ENCODE measurements at places on chromosomes 6 and 20.

GRCh38 chr6:39577446-39578165, 147.6 kb downstream of the KIF6 start:
- no peak for DNase-seq

DNA sequence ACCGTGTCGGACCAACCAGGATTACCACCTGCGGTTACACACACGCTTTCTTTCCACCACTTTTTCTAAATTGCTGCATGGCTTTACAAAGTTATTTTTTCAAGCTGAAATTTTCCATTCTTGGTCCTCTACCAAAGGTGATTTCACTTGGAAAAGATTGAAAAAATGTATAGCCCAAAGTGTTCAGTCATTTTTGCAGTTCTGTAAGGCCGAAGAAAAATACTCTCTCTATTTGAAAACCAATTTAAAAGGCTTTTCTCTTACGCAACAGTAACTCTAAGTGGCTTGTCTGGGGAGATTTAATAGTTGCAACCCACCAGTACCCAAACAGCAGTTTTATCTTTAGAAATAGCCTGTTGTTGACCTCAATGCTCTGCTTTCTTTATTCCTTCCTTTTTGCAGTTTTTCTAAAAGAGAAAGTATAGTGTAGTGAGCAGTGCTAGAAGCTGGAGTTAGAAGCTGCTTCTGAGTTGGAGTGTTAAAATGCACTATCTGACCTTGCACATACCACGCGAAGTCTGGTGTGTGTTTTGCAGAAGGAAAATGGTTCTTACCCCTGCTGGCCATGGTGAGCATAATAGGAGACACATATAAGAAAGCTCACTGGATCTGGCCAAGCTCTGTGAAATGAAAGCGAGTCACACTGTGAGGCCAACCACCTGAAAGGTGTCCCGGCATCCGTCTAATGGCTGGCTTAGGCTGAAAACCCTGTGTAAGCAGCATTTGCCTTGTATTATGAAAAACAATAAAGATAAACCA, 271.6 kb upstream of the PRND start:
- DNase-seq: no peak

DNA sequence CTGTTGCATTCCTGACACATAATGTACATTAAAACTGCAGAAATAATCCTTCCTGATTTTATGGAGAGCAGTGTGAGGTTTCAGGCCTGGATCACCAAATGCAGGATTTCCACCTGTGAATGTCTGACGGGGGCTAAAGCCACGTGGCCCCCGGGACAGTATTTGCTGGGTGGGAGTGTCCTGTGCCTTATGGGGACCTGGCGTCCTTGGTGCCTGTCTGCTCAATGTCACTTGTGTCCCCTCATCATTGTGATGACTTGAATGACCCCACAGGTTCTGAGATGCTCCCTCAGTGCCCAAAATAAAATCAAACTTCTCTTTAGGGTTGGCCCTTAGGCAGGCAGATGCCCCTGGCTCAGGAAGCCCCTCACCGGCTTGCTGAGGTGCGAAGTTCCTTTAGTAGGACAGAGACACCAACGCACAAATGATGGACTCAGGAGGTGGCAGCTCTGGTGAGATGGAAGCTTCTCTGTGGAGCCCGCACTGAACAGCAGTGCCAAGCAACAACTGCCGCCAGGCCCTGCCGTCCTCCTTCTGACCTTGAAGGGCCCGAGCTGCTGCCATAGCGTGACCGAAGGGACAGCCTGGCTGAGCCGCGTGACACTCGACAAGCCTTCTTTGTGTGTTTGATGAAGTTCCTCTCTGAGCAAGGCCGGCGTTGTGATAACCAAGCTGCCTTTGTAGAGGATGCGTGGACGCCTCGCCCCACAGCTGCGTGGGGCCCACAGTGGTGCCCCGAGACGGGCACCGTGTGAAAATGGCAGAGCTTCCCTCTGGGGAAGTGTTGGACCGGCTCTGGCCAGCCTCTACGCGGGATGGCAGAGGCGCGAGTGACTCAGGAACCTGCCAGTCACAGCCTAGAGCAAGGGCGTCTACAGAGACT, 30.9 kb downstream of the FRMD1 start:
- no peak for DNase-seq

GRCh38 chr6:72788188-72788587, 166.3 kb downstream of the KCNQ5 start:
- DNase-seq: no peak

- DNase-seq: no peak
Measured at GRCh38 chr20:55964790-55965189, 40.5 kb downstream of the CBLN4 start.

DNA sequence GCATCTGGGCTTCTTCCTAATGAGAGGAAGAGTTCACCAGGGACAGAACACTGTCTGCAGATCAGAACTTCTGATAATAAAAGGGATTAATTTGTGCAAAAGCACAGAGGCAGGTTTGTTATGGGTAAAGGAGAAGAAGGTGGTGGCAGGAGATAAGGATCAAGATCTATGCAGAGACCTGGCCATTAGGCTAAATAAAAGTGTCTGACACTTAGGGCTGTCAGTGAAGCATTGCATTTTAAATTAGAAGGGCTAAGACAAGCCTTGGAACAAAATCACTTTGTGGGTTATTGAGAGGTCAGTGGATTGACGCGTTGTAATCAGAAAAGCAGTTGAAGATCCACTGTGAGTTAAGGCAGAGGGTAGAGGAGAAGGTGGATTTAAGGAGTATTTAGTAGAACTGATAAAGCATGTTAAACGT, 76.8 kb downstream of the MAP3K4 start:
- no peak for DNase-seq

- DNase-seq: no peak
Measured at GRCh38 chr6:55379895-55380294, 52.6 kb downstream of the GFRAL start.

DNA sequence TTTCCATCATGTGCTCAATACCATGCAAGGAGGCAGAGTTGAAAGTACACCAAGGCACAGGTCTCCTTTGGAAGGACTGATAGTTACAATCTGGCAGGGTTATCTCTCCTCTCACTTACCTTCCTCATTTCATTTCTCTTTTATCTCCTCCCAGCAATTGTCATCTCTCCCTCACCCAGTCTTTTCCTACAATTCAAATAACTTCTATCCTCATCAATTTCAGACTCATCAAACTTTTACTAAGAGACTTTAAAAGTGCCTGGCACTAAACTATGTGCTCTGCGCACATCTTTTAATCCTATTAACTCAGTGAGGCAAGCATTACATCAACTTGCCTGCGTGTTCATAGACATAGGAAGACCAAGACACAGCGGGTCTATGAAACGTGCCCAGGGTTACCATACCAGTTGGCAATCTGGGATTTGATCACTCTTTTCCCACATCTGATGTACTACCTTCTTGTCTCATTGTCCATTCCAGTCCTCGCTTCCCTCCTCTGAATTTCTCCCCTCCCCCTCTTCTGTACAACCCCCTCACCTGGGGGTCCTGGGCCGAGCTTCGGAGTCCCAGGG, 1.2 kb downstream of the VARS1 start:
- no peak for DNase-seq

DNA sequence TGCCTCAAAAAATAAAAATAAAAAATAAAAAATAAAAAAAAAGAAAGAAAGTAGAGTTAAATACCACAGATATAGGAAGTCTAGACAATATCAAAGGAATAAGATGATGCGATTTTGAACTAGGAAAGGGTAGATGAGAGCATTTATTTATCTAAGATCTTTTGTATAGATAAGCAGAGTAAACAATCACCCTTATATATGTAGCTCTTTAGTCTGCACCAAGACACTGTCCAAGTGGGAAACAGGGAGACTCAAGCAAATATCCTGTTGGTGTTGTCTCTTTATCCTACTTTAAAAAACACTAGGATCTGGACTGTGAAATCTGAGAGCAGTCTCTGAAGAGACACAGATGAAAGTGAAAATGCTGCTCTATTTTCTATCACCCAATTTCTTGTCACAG, 587.0 kb upstream of the FLRT3 start:
- peak; percentile 18 for DNase-seq

DNA sequence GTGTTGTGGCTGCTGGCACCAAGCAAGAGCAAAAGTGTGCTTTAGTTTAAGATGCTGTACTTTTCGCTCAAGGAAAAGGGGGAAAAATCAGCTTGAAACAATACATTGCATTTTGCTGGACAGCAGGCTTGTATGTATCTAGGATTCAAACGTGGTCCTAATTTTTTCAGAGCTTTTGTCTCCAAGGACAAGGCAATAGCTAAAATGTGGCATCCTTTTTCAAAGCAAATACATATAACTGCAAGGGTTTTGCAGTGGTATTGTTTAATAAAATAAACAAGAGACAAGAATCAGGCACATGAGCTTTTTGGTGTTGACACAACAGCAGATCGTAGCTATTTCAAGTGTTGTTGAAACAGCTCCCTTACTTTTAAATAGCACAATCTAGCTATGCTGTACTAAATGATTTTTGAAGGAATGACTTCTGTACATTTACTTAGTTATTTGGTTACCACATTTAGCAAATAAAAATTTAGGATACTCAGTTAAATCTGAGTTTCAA, 137.0 kb upstream of the HEY2 start:
- DNase-seq: peak; percentile 92

- DNase-seq: peak; percentile 63
Measured at GRCh38 chr6:166775180-166775922, 148.3 kb upstream of the RPS6KA2 start.

- DNase-seq: no peak
Measured at GRCh38 chr20:21075471-21075870, 30.7 kb downstream of the LINC00237 start.

DNA sequence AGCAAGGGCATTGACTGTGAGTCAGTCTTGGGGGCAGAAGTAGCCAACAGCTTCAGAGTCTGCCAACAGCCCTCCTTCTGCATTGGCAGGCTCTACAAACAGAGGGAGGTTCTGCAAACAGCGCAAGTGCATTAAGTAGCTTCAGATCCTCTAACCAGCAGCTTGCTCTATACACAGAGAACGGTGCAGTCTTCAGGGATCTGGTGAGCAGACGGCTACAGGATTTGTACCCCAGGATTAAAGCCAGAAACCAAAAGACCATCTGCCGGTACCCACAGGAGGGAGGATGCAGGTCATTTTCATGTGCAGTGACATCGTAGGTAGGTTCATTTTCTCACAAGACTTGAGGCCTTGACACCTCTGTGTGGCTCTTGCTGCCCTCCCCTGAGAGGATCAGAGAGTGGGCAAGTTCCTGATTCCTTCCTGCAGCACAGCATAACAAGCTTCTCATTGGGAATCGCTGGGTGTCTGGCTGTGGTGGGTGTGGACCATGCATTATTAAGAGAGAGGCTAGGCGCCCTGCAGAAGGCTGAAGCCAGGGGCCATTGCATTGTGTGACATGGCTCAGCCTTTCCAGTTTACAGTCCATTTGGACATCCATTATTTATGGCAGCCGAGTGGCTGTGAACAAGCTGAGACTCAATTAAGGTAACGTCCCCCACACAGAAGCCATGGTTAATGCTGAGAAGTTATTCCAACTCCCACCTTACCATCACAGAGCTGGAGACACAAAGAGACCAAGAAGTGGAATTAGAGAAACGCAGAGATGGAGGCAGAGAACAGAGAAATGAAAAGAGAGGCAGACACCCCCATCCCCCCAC, 250.0 kb downstream of the LRFN2 start:
- no peak for DNase-seq

- no peak for DNase-seq
Measured at GRCh38 chr6:25918083-25918683, 12.3 kb downstream of the SLC17A2 start.
